Adrenal gland (tissue), 19 donors: ENCODE measurements at places on chromosomes 3 and 15. TPM values are rescaled to one million over a fixed set of nuclear protein-coding genes. Genes with fewer than 3 reads are reported as not detected.

HHATL gene
- 4.5 TPM for total RNA-seq

- DNase-seq, result no peak
Measured at GRCh38 chr15:49673861-49674260, 53.0 kb downstream of the DTWD1 start.

CCK gene
- total RNA-seq, result not detected

- peak; percentile 70 for DNase-seq
Measured at GRCh38 chr15:85760531-85761371, 34.0 kb downstream of the KLHL25 start.

TLR9 gene
- total RNA-seq, result 0.13 TPM

- no peak for DNase-seq
Measured at GRCh38 chr15:53911431-53911830, 66.8 kb upstream of the UNC13C start.
